ENCODE measurements at places on chromosomes 1 and 21.

GRCh38 chr21:46613391-46613790 is 8.5 kb upstream of the S100B start:
- no peak for DNase-seq

DNA sequence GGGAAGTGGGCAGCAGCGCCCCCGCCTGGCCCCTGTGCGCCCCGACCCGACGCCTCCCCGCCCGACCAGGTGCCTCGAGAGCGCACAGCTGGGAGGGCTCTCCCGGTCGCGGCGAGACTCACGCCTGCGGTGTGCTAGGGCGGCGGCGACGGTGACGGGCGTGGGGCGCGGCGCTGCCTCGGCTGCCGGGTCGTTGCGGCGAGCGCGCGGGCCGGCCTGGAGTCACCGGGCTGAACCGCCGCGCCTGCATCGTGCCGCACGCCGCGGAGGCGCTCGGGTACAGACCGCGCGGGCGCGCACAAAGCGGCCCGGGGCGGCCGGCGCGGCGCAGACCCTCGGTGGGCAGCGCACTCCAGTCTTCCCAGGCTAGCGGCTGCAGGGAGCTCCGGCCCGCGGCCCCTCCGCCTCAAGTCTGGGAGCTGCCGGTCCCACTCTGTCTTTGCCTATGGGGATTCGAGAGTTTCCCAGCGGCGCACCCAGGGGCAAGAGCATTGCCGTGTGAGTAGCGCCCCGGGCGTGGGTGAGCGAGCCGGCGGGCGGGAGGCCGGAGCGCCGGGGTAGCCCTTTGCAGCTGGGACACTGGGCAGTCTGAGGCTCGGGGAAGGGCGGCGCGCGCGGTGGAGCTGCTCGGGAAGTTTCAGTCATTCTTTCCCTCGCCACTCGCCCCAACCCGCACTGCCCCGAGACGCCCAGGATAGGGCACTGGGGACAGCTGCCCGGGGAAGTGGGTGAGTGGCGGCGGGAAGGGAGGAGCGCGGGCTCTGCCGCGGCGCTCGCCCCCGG is at the start of gene SLC35F3:
Gene SLC35F3, plus strand, starts transcription at position 44 of the 783 bp plus-strand sequence.
- DNase-seq = peak; percentile 32

DNA sequence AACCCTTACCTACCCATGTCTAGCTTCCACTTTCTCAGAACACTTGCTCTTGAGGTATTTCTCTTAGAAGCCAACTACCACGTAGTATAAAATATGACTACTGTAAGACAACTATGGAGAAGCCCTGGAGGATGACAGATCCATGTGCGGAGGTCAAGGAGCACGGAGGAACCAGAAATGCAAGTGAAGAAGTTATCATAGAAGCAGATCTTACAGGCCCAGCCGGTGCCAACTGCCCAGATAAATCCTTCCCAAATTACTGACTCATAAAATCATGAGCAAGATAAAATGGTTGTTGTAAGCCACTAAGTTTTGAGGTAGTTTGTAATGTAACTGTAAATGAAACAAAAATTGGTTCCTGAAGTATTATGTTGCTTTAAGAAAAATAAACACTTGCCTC is 12.6 kb downstream of the GTF2B start:
- DNase-seq = no peak

- DNase-seq = no peak
These were observed 25.2 kb downstream of the S1PR1 start for GRCh38 chr1:101262060-101262459.

GRCh38 chr1:43018121-43018520 is 59.5 kb upstream of the SLC2A1 start:
- no peak for DNase-seq

GRCh38 chr1:59017501-59018231 is 233.8 kb upstream of the JUN start:
- peak; percentile 64 for DNase-seq

GRCh38 chr1:12167493-12168429 is 970 bp downstream of the TNFRSF1B start:
- no peak for DNase-seq

Data from fibroblast of skin of right quadriceps (primary cell).